Mammary epithelial cell (primary cell): ENCODE measurements at places on chromosomes 5 and 9.

- DNase-seq = no peak
Observed at GRCh38 chr9:129698254-129698757, 32.9 kb downstream of the PRRX2 start.

DNA sequence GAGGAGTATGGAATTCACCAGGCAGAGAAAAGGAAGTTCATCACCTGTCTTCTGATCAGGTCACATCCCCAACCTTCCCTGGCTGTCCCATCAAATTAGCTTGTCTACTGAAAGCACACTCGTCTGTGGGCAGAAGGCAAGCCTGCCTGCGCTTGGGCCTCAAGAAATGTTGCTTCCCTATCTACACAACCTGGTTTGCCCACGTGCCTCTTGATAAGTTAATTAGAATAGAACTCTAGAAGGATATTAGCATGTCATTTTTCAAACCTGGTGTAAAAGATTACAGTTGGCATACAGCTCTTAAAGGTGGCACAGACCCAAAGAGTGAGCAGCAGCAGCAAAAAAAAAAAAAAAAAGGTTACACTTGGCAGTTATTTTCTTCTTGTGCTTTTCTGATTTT lies 5.1 kb downstream of the TTC23L start:
- DNase-seq = no peak

- DNase-seq = no peak
Observed at GRCh38 chr5:151477101-151477500, 29.7 kb downstream of the SLC36A1 start.

GRCh38 chr9:121122246-121123032 lies 47.7 kb downstream of the CNTRL start:
- DNase-seq = peak; percentile 14

- DNase-seq = no peak
Observed at GRCh38 chr9:30140407-30140806, 2244.0 kb upstream of the ACO1 start.

DNA sequence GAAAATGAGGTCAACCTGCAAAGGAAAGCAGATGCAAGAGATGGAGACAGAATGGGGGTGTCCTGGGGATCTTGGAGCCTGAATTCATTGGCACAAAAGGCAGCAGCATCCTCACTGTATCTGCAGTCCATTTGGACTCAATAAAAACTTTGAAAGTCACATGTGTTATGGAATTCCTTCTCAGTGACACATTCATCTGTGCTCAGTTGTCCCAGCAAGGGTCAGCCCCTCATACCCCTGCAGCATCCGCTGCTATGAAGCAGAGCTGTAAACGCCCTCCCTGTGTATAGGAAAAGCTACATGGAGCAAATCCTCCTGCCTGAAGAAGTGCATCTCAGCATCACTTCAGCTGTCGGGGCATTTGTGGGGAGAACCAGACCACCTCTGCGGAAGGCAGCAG lies 14.5 kb upstream of the RARS1 start:
- no peak for DNase-seq

DNA sequence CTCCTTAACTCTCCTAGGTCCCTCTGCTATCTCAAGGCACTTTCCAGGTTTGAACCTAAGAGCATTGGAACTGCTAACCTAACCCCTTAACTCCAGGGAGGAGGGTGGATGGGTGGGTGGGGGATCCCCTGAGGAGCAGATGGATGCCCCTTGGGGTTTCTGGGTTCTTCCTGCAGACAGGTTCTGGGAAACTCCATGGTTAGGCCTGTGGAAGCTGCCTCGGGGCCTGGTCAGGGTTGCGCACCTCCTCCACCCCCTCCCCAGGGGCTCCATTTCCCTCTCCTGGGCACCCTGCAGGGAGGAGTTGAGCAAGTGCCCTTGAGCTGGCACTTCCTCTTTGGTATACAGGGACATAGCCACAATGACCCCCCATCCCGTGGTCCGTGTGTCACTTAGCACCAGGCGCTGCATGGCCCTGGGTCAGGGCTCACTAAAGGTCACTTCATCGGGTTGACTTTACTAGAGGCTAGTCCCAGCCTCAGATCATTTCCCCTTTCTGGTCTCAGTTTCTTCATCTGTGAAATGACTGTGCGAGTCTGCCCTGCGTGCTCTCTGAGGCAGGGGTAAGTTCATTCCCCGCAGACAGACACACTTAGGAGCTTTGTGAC lies 16.0 kb downstream of the CXXC5 start:
- DNase-seq = no peak

- peak; percentile 59 for DNase-seq
Observed at GRCh38 chr5:126358525-126358924, 64.7 kb upstream of the GRAMD2B start.

DNA sequence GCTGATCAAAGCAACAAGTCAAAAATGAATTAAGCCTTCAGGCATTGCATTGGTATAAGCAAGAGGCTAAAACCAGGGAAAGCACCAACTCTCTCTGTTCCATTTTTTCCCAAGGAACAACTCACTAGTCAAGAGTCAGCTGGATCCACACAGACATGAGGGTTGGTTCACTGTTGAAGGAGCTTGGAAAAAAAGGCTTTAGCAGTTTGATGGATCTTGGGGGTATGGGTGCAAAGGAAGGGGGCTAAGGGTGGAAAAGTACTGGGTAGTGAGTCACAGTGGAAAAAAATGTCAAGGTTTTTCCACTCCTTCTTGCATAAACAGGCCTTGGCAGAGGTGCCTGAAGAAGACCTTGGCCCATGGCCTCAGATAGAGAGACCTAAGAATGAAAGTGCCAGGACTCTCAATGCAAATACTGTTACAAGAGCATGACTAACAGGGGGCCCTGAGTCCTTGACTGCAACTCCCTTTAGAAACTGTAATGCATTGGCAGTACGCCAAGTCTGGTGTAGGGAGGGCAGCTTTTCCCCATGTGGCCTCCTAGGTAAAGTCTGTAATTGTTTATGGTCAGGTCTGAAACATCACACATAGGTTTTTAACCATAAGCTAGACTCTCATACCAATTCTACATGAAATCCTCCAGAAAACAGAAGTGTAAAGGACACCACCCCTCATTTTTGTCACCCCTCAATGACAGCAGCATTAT lies 23.7 kb downstream of the ACTL7A start:
- DNase-seq = peak; percentile 80

DNA sequence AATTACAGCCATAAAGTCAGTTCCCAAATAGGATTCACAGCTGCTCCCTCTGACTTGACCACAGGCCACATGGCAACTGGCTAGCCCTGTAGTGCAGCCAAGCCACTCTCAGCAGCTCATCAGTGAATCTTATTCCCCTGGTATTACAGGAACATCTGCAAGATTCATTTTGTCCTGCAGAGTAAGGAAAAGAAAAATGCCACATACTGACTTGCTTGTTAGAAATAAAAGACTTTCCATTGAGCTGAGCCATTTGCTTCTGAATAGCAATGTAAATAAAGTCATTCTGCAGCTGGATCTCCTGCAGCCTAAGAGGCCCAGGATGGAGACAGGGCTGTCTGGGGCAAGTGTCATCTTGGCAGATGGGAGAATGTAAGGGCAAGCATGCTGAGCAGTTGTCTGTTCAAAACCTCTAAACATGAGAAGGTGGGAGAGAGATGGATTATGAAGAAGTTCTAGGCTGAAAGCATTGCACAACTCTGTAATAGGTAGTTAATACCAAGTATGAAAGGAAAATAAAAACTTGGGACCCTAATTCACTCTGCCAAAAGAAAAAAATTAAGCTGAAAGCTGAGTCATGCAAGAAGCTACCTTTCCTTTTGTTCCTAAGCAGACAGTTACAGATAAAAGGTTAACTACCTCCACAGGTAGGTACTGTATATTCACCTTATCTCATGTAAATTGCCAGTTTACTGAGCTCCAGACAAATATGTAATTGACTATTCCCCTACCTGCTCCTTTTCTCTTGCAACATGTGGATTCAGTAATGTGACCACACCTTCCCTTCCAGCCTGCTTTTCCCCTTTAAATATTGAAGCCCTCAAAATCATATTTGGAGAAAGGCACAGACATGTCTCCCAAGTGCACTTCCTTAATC lies 244.4 kb upstream of the RAI14 start:
- no peak for DNase-seq

- no peak for DNase-seq
Observed at GRCh38 chr9:101226803-101227202, 158.0 kb downstream of the BAAT start.

DNA sequence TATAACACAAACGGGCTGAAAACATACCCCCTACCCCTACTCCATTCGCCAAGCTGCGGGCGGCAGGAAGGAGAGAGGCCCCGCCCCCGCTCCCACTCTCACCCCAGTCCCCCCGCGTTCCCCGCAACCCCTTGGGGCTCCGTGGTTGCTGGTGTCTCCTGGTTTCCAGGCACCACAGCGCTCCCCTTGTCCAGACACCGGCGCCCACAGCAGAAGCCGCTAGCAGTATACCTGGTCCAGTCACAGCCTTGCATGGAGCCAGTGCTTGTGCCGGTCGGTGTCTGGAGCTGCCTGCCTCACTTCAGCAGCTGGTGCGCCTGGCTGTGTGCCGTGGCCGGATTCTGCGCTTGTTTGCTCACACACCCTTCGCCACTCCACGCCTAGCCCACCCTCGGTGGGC lies 240.5 kb upstream of the DAB2 start:
- DNase-seq = no peak

DNA sequence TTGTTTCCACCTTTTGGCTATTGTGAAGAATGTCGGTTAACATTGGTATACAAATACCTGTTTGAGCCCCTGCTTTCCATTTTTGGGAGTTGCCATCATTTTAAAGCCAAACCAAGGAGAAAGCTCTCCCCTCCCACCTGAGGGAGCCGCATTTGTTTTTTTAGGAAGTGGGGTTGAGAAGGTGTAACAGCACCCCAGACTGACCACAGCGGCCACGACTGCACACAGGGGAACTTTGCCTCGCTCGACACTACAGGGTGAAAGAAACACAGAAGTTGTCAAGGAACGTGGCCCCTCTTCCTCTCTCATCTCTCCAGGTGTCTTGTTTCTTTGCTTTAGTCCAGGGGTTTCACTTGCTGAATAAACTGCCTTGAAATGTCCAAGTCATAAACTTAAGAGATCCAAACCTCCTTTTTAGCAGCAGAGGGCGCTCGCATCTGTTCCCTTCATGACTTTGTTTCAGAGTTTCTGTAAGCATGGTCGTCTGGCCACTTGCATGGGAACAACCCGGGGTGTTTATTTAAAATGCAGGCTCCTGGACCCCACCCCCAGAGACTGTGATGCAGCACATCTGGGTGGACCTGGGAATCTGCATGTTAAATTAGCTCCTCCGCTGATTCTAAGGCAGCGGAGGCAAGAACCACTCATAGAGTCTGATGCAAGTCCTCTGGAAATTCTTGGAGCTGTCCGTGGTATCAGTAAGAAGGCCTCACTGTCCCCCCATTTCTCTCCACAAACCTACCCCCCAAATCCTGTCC lies 2.1 kb upstream of the TTLL11 start:
- peak; percentile 48 for DNase-seq

- DNase-seq = no peak
Observed at GRCh38 chr5:149301744-149302380, 30.2 kb downstream of the AFAP1L1 start.

DNA sequence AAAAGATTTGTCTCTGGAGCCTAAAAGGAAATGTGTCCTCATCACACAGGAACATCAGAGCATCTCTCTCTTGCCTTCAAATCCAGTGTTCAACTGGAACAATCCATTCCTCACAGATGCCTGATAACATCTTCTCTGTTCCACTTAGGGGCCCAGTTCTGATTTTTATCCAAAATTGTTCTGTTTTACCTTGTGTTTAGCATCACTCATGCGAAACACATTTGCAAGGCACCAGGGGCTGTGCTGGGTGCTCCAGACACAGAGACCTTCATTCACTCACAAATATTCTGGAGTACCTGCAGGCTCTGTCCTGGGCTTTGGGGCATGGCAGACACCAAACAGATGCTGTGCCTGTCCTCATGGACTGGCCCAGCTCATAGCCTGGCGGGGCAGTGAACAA lies 13.8 kb downstream of the GABBR2 start:
- no peak for DNase-seq

DNA sequence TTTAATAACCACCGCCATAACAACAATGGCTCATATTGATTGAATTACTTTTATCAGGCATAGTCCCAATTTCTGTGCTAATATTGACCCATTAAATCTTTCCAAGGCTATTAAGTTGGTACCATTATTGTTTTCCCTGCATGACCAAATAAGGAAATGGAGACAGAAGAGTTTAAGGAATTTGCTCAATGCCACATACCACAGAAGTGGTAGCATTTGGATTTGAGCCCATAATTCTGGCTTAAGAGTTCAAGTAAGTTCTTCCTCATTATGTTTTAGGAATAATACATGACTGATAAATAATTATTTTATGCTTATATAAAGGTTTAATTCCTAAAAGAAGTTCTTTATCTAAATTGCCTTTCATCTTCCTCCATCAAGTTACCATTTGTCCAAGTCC lies 43.4 kb upstream of the HAPLN1 start:
- DNase-seq = no peak

- DNase-seq = peak; percentile 88
Observed at GRCh38 chr9:127628758-127629467, 16.8 kb downstream of the STXBP1 start.

- no peak for DNase-seq
Observed at GRCh38 chr5:3068401-3068800, 316.9 kb upstream of the IRX2 start.

GRCh38 chr5:124951661-124952060 lies 205.2 kb upstream of the ZNF608 start:
- no peak for DNase-seq

DNA sequence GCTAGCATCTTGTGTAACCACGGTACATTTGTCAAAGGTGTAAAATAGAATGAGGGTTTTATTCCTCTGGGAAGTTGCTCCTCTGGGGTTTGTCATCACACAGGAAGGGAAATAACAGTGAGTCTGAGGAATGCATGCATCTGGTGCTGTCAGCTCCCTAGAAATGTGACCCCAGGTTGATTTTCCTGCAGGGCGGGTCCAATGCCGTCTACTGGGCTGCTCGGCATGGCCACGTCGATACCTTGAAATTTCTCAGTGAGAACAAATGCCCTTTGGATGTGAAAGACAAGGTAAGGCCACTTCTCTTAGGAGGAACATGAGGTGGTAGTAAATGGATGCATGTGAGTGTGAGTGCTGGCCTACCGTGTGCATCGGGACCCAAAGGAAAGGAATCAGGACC lies 78.8 kb upstream of the CTSL start:
- DNase-seq = no peak
